Activated CD8-positive, alpha-beta memory T cell treated with anti-CD3 and anti-CD28 coated beads for 4 hours (primary cell): ENCODE measurements at places on chromosomes 6 and 20.

GRCh38 chr6:49764571-49765236 is 20.5 kb upstream of the CRISP3 start:
- no peak for DNase-seq

GRCh38 chr6:50826803-50827202 is 8.1 kb downstream of the TFAP2B start:
- no peak for DNase-seq

GRCh38 chr6:56732517-56732916 is 89.8 kb upstream of the DST start:
- no peak for DNase-seq

DNA sequence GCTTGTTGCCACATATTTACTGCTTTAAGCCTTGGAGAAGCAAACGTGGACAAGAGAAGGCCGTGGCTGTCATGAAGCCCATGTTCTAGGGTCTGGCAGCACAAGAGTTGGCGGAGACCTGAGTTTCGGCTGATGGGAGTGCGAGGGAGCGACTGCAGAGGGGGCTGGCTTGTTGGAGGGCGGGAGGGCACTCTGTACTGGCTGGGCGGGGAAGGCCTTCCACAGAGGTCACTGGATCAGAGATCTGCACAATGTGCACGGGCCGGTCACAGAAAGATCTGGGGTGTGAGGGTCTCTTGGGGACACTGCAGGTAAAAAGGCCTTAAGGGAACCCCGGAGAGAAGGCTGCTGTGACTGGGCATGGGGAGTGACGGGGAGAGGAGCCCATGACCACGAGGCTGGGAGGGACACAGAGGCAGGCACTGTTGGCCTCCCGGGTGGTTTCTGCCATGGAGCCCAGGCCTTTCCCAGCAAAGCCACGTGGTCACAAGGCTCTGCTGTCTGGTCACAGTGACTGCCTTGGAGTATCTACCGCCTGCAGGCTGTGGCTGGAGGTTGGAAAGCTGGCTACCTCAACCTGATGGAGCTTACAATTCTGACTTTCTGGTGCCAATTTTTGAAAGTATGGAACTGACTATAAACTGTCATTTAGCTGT is 23.8 kb downstream of the FOXC1 start:
- DNase-seq: no peak

DNA sequence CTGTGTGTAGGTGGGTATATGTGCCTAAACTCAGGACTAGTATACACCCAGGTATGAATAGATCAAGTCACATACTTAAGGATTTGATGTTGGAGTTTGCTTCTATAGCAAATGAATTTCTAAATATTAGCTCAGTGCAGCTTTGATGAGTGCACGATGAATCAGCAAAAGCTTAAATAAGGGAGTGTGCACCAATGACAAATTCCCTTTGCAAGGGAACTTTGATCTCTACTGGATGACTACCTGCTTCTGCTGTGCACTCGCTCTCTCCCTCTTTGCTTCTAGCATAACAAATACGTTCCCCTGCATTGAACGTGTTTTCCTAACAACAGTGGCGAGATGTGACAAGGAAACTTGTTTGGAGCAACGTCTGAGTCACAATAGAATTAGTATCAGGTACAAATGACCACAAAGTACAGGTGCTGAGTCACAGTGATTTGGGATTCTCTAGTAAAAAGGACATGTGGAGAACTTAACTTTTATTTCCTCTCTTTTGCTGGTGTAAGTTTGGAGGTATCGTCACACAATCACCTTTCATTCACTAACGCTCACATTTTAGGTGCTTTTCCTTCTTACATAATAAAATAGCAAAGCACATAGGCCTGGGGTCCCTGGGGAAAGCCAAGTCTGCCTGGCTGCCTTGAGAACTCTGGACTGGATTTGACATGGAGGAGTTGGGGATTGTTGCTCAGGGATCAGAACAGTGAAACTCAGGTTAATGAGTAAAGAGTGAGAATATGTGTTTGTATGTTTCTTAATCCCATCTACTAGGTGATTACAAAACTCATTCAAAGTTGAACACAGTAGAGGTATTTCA is 49.7 kb downstream of the KLHL31 start:
- no peak for DNase-seq

DNA sequence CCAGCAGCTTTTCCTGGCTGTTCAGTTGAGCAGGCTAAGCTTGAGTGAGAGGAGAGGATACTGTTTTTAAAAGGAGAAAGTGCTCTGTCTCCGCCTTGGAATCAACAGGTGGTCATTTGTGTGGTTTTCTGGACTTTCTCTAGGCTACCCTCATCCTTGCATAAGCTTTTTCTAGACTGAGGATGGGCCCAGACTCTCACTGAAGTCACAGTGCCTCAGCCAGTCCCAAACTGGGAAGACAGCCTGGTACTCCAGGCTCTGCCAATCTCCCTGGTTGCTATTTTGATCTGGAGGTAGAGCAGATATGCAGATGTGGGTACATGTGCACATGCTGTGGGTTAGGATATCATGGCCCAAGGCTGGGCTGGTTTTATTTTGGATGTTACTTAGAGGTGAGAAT is 7.0 kb downstream of the SCUBE3 start:
- no peak for DNase-seq

- no peak for DNase-seq
Observed at GRCh38 chr20:5481872-5482271, 165.1 kb upstream of the PROKR2 start.

- no peak for DNase-seq
Observed at GRCh38 chr20:57188056-57188455, 78.4 kb downstream of the BMP7 start.

DNA sequence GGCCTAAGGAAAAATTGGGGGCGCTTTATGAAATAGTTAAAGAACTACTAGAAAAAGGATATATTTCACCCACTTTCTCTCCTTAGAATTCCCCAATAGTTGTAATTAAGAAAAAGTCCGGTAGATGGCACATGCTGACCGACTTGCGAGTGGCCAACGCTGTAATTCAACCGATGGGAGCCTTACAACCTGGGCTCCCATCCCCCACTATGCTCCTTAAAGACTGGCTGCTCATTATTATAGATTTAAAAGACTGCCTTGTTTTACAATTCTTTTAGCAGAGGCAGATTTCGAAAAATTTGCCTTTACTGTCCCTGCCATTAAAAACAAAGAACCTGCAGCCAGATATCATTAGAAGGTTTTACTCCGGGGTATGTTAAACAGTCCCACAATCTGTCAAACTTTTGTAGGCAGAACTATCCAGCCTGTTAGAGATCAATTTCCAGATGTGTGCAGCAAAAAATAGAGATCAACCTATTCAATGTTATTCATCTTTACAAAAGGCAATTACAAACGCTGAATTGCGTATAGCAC is 58.5 kb upstream of the PRSS16 start:
- no peak for DNase-seq

DNA sequence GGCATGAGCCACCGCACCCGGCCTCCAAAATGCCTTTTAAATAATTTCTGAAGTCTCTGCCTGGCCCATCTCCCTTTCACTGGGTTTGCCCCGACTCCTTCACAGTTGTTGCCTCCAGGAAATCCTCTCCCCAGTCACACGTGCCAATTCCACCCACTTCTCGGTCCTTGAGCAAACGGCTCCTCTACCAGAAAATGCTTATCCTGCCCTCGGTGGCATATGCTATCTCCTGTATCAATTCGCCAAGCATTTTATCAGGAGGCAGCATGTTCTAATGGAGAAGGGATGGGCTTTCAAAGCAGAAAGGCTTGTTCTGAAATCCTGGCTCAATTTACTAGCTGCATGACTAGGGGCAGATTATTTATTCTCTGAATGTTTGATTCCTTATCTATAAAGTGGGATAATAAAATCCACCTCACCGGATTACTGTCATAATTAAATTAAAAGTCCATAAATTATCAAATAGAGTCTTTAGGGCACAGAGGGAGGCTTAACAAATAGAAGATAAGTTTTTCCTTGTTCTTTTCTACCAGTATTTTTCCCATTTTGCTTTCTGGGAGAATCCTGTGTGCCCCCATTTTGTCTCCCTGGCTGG is 66.3 kb downstream of the PPP1R3G start:
- no peak for DNase-seq

- no peak for DNase-seq
Observed at GRCh38 chr20:23652371-23652770, 14.6 kb upstream of the CST3 start.

- no peak for DNase-seq
Observed at GRCh38 chr6:80104520-80104919, 2.0 kb upstream of the BCKDHB start.

- no peak for DNase-seq
Observed at GRCh38 chr6:104603108-104603745, 256.5 kb downstream of the HACE1 start.

- no peak for DNase-seq
Observed at GRCh38 chr20:36391456-36391855, 85.3 kb downstream of the DLGAP4 start.

- no peak for DNase-seq
Observed at GRCh38 chr20:61673152-61673847, 392.4 kb downstream of the TAF4 start.

- DNase-seq: no peak
Observed at GRCh38 chr6:111714416-111715270, 109.0 kb upstream of the TRAF3IP2 start.

GRCh38 chr6:144722154-144722737 is 437.1 kb downstream of the UTRN start:
- DNase-seq: no peak

GRCh38 chr6:43772681-43773049 is 2.7 kb downstream of the VEGFA start:
- no peak for DNase-seq

GRCh38 chr20:51385646-51386530 is 156.6 kb downstream of the NFATC2 start:
- DNase-seq: no peak

DNA sequence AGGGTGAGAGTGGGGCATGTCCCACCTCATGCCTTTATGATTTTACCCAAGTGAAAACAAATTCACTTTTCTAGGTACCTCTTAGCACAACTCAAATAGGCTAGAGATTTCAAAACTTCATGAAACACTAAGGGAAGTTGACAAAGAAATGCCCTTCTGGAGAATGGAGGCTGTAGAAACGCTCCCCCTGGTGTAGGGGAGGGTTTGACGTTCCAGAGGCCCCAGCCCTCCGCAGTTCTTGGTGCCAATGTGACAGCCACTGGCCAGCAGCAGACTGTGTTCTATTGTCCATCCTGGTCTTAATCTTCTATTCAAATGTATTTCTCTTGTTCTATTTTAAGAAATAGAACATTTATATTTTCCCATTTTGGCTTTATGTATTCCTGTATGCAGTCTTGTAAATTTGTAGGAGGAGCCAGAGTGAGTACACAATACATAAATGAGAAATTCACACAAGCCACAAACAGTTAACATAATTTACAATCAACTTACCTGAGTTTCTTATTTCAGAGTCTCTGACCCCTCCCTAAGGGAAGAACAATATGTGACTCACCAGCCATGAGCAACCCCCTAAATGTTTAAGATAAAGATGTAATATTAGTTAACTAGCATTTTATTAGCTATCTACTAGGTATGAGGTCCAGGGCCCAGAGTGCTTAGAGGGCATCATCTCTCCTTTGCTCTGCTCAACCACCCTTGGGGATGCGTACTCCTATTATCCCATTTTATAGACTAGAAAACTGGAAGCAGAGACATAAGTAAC is 8.8 kb upstream of the MUC21 start:
- no peak for DNase-seq

GRCh38 chr6:82144852-82145340 is 102.6 kb downstream of the IBTK start:
- DNase-seq: no peak

DNA sequence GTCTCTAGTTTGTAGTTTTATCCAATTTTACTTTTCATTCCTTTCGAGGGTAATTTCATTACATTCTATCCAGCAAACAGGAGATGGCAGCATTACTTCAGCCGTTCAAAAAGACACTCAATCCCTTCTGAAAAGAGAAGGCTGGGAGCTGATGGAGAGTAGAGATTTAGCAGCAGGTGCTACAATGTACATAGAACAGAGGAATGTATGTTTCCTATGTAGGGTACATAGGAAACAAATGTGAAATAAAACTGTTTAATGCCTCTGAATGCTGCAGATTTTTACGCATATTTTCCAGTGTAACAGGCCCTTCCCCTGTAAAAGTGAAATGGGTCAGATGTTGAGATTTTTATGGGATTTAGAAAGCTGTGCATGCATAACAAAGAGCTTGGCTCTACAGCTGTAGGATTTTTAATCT is 16.0 kb downstream of the RPS12 start:
- DNase-seq: no peak

DNA sequence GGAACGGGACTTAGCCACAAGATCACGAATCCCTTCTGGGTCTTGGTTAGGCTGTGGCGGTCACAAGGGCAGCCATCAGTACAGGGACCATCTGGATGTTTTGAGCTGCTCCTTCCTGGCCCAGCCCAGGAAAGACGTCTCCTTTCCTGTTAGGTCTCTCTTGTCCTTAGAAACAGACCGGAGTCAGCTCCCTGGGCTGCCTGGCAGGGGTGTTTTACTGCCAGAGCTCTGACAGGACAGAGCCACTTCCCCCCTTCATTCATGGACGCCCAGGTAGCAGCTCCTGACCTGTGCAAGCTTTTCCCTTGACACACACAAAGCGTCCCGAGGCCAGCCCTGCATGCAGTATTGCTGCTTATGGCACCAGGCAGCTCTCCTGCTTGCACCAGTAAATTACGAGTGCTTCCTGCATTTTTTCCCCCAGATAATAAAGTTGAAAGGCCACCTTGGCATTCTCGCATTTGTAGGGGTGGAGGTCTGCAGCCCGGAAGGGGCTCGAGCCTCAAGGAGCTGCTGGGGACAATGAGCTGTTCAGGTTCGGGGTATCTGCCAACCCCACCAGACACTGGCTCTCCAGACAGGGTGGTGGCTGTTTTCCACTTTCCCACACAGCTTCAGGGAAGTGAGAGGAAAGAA is 87.4 kb downstream of the NOL4L start:
- no peak for DNase-seq

DNA sequence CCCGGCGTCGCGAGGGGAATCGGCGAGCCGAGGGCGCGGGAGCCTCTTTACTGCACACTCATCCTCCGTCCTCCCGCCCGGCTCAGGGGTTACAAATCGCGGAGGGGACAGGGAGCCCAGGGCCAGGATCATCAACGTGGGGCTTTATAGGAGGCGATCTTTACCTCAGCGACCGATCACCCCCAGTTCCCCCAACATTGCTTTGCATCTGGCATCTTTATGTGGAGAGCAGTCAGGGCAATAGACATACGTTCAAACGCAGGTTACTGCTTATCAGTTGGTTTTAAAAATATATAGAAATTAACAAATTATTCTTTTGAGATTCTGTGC is 634 bp downstream of the HSF2 start:
- DNase-seq: no peak

- no peak for DNase-seq
Observed at GRCh38 chr20:53530440-53530839, 63.2 kb downstream of the ZNF217 start.

GRCh38 chr6:156396791-156397418 is 380.3 kb upstream of the ARID1B start:
- DNase-seq: no peak

GRCh38 chr6:54115966-54116365 is 4.7 kb downstream of the MLIP start:
- DNase-seq: no peak

DNA sequence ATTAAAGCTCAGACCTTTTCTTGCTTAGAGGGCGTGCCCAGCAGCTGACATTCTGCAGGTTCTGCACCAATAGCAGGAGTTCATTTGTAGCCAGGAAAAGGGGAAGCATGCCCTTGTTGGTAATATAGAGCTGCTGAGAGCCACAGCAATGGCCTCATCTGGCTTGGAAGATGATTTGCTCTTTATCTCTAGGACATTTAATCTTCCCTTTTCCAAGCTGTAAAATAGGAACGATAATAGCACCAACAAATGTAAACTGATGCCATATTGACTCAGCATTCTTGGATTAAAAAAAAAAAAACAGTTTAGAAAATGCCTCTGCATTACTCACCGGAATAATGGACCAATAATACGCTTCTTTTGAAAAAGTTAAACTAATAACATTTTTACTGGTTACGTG is 93.4 kb upstream of the SLC2A12 start:
- no peak for DNase-seq

- no peak for DNase-seq
Observed at GRCh38 chr6:16904957-16905356, 143.7 kb upstream of the ATXN1 start.
